ENCODE measurements at places on chromosomes 5 and 9.

DNA sequence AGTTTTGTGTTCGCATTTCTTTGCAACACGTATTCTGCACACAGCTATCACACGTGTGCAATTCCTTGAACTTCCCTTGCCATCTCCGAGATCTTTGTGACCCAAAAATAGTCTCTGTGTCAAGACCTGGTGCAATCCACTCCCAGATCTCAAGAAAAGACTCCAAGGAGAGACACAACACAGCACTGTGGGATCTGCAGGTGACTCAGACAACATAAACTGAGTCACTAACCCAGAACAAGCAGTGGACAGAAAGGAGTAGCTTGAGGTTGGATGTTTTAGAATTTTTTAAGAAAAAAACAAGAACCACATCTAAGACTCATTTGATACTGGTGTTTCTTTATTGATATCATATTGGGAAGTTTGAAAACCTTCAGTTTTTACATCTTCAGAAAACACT, 396.9 kb downstream of the AGTPBP1 start:
- DNase-seq: no peak

GRCh38 chr9:95857896-95858295, 17.6 kb upstream of the ERCC6L2 start:
- no peak for DNase-seq

DNA sequence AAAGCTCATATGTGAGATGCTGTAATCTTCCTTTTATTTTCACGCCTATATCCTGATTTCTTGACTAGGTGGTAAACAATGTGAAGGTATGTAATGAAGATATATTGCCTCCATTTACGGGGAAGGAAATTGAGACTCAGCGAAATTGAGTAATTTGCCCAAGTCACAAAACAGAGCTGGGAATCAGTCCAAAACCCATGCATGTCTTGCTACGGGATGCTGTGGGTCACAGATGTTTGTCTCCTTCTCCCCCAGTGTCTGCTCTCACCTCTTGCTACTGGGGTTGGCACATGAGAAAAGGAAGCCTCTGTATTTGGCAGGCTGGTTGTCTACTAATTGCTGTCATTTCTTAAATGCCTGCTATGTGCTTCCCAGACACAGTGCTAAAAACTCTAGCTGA, 53.7 kb upstream of the TEX48 start:
- DNase-seq: no peak

DNA sequence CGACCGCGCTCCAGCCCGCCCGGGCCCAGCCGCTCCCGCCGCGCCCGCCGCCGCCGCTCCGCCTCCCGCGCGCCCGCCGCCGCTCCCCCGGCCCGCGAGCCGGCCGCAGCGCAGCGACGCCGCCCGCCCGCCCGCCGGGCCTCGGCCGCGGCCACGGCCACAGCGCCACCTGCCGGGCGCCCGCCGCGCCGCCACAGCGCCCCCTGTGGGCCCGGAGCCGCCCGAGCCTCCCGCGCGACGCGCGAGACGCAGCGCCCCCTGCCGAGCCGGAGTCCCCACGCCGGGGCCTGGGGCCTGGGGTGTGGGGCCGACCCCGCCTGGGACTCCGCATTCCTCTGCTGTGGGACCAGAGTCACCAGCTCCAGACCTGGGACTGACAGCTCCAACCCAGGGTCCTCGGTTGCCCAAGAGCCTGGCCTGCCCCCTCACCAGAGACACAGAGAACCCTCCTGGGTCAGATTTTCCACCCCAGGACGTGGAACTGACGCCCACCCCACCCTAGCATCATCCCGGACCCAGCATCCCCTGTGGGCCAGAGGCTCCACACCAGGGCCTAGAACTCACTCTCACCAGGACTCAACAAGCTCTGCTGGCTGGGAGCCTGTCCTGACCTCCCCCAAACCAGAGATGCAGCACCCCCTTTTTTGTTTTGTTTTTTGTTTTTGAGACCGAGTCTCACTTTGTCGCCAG, at the start of gene RAPGEF1:
RAPGEF1 (minus strand) TSS at position 118 of the 690 bp plus-strand sequence. CDS start 246 bp downstream, outside the sequence.
- DNase-seq: peak; percentile 77

DNA sequence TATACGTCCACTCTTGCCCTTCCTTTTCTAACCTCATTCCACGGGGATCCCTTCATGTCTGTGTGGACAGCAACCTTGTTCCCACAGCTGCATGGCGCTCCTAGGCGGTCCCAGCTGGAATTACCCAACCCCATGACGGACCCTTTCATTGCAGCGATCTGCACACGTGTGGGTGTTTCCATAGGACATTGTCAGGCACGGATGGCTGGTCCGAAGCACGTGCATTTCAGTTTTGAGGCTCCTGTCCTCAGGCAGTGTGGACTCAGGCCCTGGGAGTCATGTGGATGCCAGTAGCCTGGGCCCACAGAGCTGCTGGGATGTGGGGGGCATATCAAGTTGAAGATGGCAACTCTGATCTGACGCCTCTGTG, 15.0 kb downstream of the CARD19 start:
- no peak for DNase-seq

- DNase-seq: peak; percentile 44
Measured at GRCh38 chr5:150214289-150214688, 24.4 kb downstream of the SLC6A7 start.

Measured in GM23338 (cell line).